ENCODE measurements at places on chromosomes 5 and 9. TPM values are rescaled to one million over a fixed set of nuclear protein-coding genes. Genes with fewer than 3 reads are reported as not detected.

Gene SPATA31E1
- not detected for total RNA-seq

Gene TNC
- total RNA-seq: 29.6 TPM

Gene PRRX2
- not detected for total RNA-seq

Gene DNAJC25
- 9.0 TPM for total RNA-seq

Gene CD14
- 0.96 TPM for total RNA-seq

Gene ADAMTSL1
- total RNA-seq: 85.1 TPM

Gene CDC42SE2
- total RNA-seq: 46.8 TPM

Gene CCDC152
- total RNA-seq: under 0.01 TPM

Gene LCN15
- not detected for total RNA-seq

Gene SLC45A2
- total RNA-seq: 0.19 TPM

Gene C9orf153
- not detected for total RNA-seq

Gene TMEM174
- total RNA-seq: not detected

Gene FSTL4
- total RNA-seq: 0.26 TPM

Gene GAS1
- total RNA-seq: 159 TPM

Gene DAPK1
- total RNA-seq: 19.7 TPM

Gene RNF183
- total RNA-seq: not detected

Gene LRRC19
- total RNA-seq: not detected
